HFFc6 (cell line): ENCODE measurements at places on chromosomes 7 and 10. TPM values are rescaled to one million over a fixed set of nuclear protein-coding genes. Genes with fewer than 3 reads are reported as not detected.

The HMX3 gene
- not detected in 3 replicates for total RNA-seq

The FXYD4 gene
- total RNA-seq: not detected in 2 replicates

The DRGX gene
- total RNA-seq: 0.15 to 0.35 TPM (median 0.30 TPM) in 3 replicates

The PLEKHS1 gene
- not detected in 3 replicates for total RNA-seq

The ZCCHC24 gene
- total RNA-seq: 32.3 to 37.2 TPM (median 37.0 TPM) in 3 replicates

The MICU1 gene
- total RNA-seq: 55.0 to 62.7 TPM (median 58.0 TPM) in 3 replicates

The CABCOCO1 gene
- 0.24 to 0.37 TPM in 2 of 3 replicates, not detected in the other for total RNA-seq

The CRYGN gene
- not detected in 3 replicates for total RNA-seq

The CD36 gene
- total RNA-seq: 1.6 to 3.6 TPM (median 2.1 TPM) in 3 replicates

The AGAP3 gene
- 75.6 to 104 TPM (median 90.0 TPM) in 3 replicates for total RNA-seq

The NPTX2 gene
- total RNA-seq: not detected in 2 replicates

The POLR2J2 gene
- total RNA-seq: 7.4 to 7.8 TPM (median 7.4 TPM) in 3 replicates

GRCh38 chr7:2256306-2257045 is 14.4 kb downstream of the NUDT1 start:
- DNase-seq: no peak
- H3K4me3 ChIP-seq: no peak overlapping the region
- H3K36me3 ChIP-seq: peaks cover 8% of the 10 kb centered on the region; the same call in 1 of the 2 replicates
- H3K27ac ChIP-seq: no peak overlapping the region

GRCh38 chr7:80232979-80233724 is 98.5 kb downstream of the GNAI1 start:
- no peaks in the 10 kb centered on the region for H3K27me3 ChIP-seq
- DNase-seq: no peak
- H3K27ac ChIP-seq: no peak overlapping the region

DNA sequence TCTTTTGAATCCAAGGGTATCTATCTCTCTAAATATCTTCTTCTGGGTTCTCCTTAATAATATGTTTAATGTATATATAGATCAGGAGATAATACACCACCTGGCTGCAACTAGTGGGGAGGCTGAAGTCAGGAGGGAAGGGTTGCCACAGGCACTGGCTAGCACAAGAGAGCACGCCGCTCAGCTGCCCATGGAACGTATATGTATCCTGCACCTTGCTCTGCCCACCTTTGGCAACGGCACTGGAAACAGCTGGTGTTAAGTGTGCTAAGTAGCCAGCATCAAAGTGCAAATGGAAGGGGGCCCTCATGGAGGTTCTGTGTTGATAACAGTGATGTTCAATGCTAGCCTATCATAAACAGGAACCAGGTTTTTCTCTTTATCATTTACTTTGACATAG is 49.8 kb upstream of the FAM133B start:
- H3K36me3 ChIP-seq: peaks cover 31% of the 10 kb centered on the region
- no peak overlapping the region for H3K4me3 ChIP-seq
- H3K27ac ChIP-seq: no peak overlapping the region
- no peak for DNase-seq

- DNase-seq: peak; percentile 8
- H3K36me3 ChIP-seq: no peaks in the 10 kb centered on the region
- H3K4me1 ChIP-seq: 0 out of 2 replicates have a peak, but pooled peaks cover 5% of the 10 kb centered on the region
- H3K4me3 ChIP-seq: no peak overlapping the region
- H3K27ac ChIP-seq: no peak overlapping the region
Measured at GRCh38 chr7:142745091-142745635, 4.1 kb upstream of the PRSS1 start.

- no peak for DNase-seq
- H3K4me1 ChIP-seq: no peaks in the 10 kb centered on the region
- peaks cover 16% of the 10 kb centered on the region; the same call in 1 of the 2 replicates for H3K36me3 ChIP-seq
- no peak overlapping the region for H3K4me3 ChIP-seq
- no peak overlapping the region for H3K27ac ChIP-seq
Measured at GRCh38 chr7:148807436-148807835, 76.7 kb downstream of the EZH2 start.

DNA sequence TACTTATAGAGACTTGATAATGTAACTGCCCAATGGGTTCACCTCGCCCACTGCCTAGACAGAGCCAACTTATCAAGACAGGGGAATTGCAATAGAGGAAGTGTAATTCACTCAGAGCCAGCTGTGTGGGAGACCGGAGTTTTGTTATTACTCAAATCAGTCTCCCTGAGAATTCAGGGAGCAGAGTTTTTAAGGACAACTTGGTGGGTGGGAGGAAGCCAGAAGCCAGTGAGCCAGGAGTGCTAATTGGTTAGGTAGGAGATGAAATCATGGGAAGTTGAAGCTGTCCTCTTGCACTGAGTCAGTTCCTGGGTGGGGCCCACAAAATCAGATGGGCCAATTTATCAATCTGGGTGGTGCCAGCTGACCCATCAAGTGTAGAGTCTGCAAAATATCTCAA is 20.1 kb upstream of the C7orf33 start:
- no peak for DNase-seq
- H3K36me3 ChIP-seq: no peaks in the 10 kb centered on the region
- peaks cover 8% of the 10 kb centered on the region for H3K27me3 ChIP-seq
- H3K4me1 ChIP-seq: peaks cover 10% of the 10 kb centered on the region
- no peak overlapping the region for H3K4me3 ChIP-seq
- H3K27ac ChIP-seq: no peak overlapping the region

- no peaks in the 10 kb centered on the region for H3K36me3 ChIP-seq
- no peak overlapping the region for H3K4me3 ChIP-seq
- H3K27me3 ChIP-seq: peaks cover 44% of the 10 kb centered on the region
- peaks cover 17% of the 10 kb centered on the region for H3K4me1 ChIP-seq
- H3K27ac ChIP-seq: no peak overlapping the region
- DNase-seq: peak; percentile 48
Measured at GRCh38 chr10:103575416-103576075, 82.0 kb downstream of the NEURL1 start.

DNA sequence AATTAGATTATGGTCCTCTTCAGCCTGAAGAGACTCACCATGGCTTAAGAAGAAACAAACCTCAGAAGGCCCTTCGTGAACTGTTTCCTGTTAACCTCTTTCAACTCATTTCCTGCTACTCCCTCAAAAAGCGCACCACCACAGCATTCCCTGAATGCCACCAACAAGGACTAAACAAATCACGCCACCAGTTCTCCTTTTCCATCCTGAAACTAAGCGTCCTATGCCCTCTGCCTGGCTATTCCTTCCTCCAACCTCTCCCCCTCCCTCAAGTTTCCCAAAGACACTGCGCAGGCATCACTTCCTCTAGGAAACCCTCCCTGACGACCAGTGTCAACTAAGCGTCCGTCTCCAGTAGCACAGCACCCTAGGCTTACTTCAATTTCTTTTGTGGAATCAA is 12.0 kb downstream of the YWHAG start:
- peaks cover 79% of the 10 kb centered on the region for H3K4me1 ChIP-seq
- DNase-seq: no peak
- H3K36me3 ChIP-seq: peaks cover 72% of the 10 kb centered on the region
- peaks cover 5% of the 10 kb centered on the region for H3K27me3 ChIP-seq
- no peak overlapping the region for H3K4me3 ChIP-seq

DNA sequence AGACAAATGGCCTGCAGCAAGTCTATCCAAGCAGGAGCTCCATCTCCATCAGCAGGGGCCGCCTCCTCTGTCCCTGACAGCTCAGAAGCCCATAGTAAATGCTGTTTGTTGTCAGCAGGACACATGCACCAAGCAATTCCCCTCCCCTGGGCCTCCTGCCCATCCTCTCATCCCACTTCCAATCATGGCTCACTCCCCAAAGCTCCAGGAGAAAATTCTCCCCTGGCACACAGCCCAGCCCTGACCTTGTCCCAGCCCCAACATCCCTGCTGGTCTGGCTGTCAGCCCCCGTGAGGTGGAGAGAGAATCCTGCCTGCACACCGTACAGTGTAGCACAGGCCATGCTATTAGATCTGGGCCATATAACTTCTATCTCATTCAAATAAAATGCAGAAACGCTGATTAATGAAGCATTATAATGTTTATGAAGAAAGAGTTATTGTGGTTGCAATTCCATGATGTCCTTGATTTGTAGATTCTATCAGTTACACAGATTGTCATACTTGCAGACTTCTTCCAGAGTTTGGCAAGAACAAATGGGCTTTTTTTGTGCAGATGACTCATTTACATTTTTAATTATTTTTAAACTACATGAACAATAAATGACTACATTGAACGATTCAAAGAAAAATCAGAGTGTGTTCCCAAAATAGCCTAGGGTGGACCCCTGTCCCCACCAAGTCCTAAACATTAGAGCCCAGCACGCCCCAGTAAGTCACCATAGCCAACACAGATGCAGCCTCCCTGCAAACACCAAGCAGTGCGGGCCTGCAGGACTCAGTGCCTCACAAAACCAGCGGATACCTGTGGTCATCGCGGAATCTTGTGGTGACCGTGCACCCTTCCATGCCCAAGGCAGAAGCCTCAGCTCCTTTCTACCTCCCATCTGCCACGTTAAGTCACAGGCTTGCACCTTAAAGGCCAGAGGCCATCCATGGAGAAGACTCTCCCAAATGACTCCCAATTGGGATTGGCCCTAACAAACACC is 70.1 kb downstream of the COBL start:
- H3K27me3 ChIP-seq: no peaks in the 10 kb centered on the region; the same call in 1 of the 2 replicates
- H3K36me3 ChIP-seq: no peaks in the 10 kb centered on the region
- no peak for DNase-seq
- H3K4me1 ChIP-seq: no peaks in the 10 kb centered on the region

DNA sequence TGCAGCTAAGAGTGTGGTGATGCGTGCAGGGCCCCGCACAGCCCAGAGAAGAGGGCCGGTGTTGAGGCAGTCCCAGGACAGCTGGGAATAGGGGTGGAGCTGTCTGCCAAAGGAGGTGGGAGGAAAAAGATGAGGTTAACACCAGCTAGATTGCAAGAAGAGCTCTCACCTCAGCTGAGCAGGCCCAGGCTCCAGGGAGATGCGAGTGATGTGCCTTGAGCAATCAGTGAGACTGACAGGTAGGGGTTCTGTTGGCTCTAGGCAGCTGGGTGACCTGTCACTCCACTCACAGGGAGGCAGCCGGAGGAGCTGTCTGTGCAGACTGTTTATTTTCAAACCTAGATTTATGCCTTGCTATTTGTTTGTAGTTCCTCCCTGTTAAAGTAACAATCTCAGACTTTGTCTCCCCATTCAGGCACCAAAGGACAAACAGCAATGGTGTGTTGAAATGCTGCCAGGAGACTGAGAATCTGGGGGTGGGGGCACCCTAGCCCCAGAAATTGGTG is 205.1 kb upstream of the CXCL12 start:
- H3K27me3 ChIP-seq: peaks cover 2% of the 10 kb centered on the region; the same call in 1 of the 2 replicates
- H3K27ac ChIP-seq: no peak overlapping the region
- H3K4me3 ChIP-seq: no peak overlapping the region
- H3K4me1 ChIP-seq: peaks cover 7% of the 10 kb centered on the region; the same call in 1 of the 2 replicates

DNA sequence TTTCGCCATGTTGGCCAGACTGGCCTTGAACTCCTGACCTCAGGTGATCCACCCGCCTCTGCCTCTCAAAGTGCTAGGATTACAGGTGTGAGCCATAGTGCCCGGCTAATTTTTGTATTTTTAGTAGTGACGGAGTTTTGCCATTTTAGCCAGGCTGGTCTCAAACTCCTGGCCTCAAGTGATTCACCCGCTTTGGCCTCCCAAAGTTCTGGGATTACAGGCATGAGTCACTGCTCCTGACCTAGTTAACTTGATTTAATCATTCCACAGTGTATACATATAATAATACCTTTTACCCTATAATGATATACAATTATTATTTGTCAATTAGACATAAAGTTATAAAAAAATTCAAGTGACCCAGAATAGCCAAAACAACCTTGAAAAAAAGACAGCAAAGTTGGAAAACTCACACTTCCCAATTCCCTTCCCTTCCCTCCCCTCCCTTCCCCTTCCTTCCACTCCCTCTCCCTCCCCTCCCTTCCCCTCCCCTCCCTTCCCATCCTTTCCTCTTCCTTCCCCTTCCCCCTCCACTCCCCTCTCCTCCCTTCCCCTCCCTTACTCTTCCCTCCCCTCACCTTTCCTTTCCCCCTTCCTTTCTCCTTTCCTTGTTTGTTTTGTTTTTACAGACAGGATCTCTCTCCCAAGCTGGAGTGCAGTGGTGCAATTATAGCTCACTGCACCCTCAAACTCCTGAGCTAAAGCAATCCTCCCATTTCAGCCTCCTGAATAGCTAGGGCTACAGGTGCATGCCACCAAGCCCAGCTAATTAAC is 14.8 kb upstream of the ZMIZ2 start:
- DNase-seq: peak; percentile 86
- H3K36me3 ChIP-seq: no peaks in the 10 kb centered on the region
- H3K27ac ChIP-seq: peak overlapping the region; percentile 84
- peaks cover 31% of the 10 kb centered on the region for H3K4me1 ChIP-seq
- H3K27me3 ChIP-seq: no peaks in the 10 kb centered on the region; the same call in 1 of the 2 replicates
- H3K4me3 ChIP-seq: peak overlapping the region; percentile 36; the same call in 1 of the 2 replicates

DNA sequence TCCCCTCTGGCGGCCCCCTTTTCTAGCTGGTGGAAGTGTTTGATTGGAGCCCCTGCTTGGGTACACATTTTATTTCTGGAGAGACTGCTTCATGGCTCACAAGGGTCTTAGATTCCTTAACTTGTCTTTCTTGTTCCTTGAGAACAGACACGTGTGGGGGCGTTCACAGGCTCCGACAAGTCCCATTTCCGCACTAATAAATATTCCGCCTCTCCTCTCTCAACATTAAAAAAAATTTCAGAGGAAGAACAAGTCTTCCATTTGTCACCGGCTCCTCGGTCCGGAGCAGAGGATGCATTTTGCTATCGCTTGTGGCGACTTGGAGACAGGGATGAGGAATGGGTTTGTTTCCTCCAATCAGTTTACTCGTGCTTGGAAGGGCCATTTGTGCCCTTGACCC is 134.0 kb upstream of the PODXL start:
- DNase-seq: no peak
- H3K27me3 ChIP-seq: peaks cover 32% of the 10 kb centered on the region
- H3K4me3 ChIP-seq: no peak overlapping the region

- H3K27ac ChIP-seq: no peak overlapping the region
- H3K4me1 ChIP-seq: peaks cover 12% of the 10 kb centered on the region
- peaks cover 21% of the 10 kb centered on the region for H3K36me3 ChIP-seq
- H3K4me3 ChIP-seq: no peak overlapping the region
- H3K27me3 ChIP-seq: no peaks in the 10 kb centered on the region
Measured at GRCh38 chr7:7563813-7564212, 2.9 kb upstream of the MIOS start.

DNA sequence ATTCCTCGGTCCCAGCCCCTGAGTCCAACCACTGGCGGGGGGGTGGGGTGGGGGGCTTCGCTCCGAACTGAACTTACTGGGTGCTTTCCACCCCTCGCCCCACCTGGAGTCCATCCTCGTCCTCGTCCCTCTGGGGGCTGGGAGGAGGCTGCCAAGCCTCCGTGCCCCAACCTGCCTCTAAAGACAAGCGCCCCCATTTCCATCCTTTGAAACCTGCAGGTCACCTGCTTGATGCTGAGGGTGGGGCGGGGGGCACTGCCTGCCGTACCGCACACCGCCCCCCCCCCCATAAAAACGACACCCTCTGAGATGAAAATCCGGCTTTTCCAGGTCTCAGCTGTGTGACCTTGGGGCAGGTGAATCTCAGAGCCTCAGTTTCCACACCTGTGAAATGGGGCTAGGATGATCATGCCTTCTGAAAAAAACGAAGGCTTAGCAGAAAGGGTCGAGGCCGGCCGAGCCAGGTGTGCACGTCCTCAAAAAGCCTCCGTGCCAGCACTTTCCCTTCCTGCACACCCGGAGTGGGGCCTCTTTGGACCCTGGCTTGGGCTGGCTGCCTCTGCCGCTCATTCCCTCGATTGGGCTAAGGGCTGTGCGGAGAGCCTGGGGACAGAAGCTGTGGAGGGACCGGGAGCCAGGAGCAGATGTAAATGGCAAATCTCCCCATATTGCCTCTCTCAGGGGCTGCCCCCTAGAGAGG is 967 bp downstream of the ELFN1 start:
- no peak for DNase-seq
- no peak overlapping the region for H3K27ac ChIP-seq
- no peaks in the 10 kb centered on the region for H3K36me3 ChIP-seq
- no peaks in the 10 kb centered on the region for H3K4me1 ChIP-seq
- H3K27me3 ChIP-seq: peaks cover 6% of the 10 kb centered on the region; the same call in 1 of the 2 replicates
- H3K4me3 ChIP-seq: no peak overlapping the region

- H3K36me3 ChIP-seq: no peaks in the 10 kb centered on the region
- DNase-seq: no peak
- H3K27ac ChIP-seq: no peak overlapping the region
- peaks cover 13% of the 10 kb centered on the region for H3K4me1 ChIP-seq
Measured at GRCh38 chr7:44279731-44280505, 45.5 kb downstream of the CAMK2B start.
